Esophagus (tissue), 2 donors: ENCODE measurements at places on chromosomes 12 and 14. TPM values are rescaled to one million over a fixed set of nuclear protein-coding genes. Genes with fewer than 3 reads are reported as not detected.

The RD3L gene
- polyA plus RNA-seq = not detected

The MYO1H gene
- 0.86 TPM for polyA plus RNA-seq

The C14orf132 gene
- polyA plus RNA-seq = 4.2 TPM

The APOF gene
- polyA plus RNA-seq = not detected

The INHBE gene
- 0.01 TPM for polyA plus RNA-seq

The SPIC gene
- 0.09 TPM for polyA plus RNA-seq
